Bronchial epithelial cell (primary cell): ENCODE measurements at places on chromosomes 6 and 20. TPM values are rescaled to one million over a fixed set of nuclear protein-coding genes. Genes with fewer than 3 reads are reported as not detected.

- DNase-seq, result no peak
Measured at GRCh38 chr6:169164451-169164850, 89.2 kb downstream of the THBS2 start.

MCCD1 gene
- total RNA-seq, result not detected in 2 replicates

SOBP gene
- 0.26 and 0.38 TPM in 2 replicates for total RNA-seq

- no peak for DNase-seq
Measured at GRCh38 chr6:150915131-150915879, 49.8 kb downstream of the MTHFD1L start.

GRCh38 chr6:55875400-55875799, at the start of gene BMP5:
Gene BMP5 (minus strand): TSS chr6:55875590. CDS start chr6:55874865, 725 bp downstream.
- no peak for DNase-seq

DNA sequence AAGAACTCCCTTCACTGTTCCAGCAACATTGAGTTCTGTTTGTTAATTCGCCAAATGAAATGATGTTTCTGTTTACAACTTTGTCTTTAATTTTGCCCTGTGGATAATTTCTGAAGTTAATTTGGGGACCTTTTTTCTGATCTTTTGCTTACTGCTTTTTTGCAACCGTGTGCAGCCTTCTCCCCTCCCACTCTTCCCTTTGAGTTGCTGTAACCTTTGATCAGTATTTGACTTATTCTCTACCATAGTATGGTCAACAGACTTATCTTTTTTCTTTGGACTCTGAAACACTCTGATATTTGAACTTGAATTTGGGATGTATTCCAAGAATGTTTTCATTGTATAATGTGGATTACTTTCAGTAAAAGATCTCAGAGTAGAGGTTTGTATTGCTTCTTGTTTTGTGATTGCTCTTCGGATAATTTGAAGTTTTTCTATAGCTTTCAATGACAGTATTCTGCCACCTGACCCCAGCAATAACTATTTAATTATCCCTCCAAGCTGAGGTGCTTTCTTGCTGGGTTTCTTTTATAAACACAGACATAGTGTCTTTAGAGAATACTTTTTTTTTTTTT, 46.2 kb downstream of the LRRN4 start:
- DNase-seq, result peak; percentile 7

- no peak for DNase-seq
Measured at GRCh38 chr6:4446982-4447381, 311.6 kb upstream of the ECI2 start.

DNA sequence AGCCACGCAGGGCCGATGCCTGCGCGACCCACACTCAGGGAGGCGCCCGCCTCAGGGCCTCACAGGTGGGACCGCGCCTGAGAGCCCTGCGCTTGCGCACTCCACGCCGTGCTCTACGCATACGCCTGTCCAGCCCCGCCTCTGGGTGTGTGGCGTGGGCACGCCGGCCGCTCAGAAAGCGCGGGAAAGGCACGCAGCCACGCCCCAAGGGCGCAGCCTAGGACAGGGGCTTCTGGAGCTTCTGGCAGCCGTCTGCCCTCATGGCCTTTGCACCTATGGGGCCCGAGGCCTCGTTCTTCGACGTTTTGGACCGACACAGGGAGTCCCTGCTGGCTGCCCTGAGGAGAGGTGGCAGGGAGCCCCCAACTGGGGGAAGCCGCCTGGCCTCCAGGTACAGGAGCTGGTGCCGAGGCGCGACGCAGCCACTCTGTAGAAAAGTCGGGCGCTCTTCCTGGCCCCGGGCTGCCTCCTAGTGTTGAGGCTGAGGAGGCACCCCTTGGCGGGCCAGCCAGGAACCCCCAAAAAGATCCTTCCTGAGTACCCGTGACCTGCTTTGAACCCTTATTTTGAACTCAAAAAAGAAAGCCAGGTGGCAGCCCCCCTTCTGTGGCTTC, at the start of gene SPO11:
Gene SPO11, plus strand, starts transcription at position 196 of the 614 bp plus-strand sequence. Its CDS starts 65 bp downstream, at position 261.
- no peak for DNase-seq

ABHD16B gene
- not detected in 2 replicates for total RNA-seq
